Activated CD4-positive, alpha-beta T cell treated with anti-CD3 and anti-CD28 coated beads, Interleukin-2, Interleukin-6, amounts not matched to agents 100 ng/mL and 50 ng/mL, durations not matched to agents 16 hours and 8 hours (primary cell): ENCODE measurements at places on chromosomes 4 and X.

DNA sequence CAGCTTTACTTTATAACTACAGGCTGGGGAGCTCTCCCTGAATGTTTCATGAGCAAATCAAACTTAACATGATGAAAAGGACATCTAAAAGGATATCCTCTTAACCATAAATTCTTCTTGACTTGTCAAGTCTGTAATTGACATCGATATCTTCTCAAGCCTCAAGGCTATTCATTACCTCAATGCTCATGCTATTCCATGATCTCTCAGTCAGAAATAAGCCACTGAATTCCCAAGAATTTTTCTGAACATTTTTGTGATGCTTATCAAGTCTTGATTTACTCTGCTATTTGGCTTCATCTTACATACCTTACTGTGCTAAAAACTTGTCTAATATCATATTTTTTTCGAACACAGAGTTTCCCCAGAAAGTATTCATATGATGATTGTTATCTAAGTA, 433.4 kb downstream of the PDGFC start:
- no peak for DNase-seq

DNA sequence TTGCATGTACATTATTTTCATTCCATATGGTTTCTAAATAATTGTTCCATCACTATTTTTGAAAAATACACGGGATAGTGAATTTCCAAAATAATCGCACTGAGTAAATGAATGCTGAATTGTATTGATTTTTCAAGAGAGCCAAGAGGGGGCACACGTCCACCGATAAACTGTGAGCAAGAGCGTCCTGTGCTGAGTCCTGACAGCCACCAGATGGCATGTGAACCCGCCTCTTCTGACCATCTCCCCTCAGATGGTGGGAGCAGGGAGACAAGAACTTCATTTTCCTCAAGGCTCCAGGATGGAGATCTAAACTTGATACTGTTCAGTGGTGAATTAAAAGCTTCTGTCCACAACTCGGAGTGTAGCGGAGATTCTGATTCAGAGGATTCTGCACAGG, 30.6 kb upstream of the IL9R start:
- DNase-seq = peak; percentile 43

- no peak for DNase-seq
Measured at GRCh38 chrX:13215729-13216128, 104.1 kb downstream of the ATXN3L start.

GRCh38 chr4:164012396-164013027, 518.0 kb downstream of the TMA16 start:
- peak; percentile 12 for DNase-seq

DNA sequence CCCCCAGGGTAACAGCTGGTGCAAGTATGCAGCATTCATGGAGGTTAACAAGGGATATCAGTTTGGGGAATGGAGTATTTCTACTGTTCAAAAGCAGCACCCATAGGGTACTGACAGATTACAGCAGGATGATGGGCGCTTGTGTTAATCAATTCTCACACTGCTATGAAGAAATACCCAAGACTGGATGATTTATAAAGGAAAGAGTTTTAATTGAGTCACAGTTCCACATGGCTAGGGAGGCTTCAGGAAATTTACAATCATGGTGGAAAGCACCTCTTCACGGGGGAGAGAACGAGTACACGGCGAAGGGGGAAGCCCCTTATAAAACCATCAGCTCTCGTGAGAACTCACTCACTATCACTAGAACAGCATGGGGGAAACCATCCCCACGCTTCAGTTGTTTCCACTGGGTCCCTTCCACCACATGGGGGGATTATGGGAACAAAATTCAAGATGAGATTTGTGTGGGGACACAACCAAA, 64.1 kb downstream of the TNIP2 start:
- peak; percentile 33 for DNase-seq

DNA sequence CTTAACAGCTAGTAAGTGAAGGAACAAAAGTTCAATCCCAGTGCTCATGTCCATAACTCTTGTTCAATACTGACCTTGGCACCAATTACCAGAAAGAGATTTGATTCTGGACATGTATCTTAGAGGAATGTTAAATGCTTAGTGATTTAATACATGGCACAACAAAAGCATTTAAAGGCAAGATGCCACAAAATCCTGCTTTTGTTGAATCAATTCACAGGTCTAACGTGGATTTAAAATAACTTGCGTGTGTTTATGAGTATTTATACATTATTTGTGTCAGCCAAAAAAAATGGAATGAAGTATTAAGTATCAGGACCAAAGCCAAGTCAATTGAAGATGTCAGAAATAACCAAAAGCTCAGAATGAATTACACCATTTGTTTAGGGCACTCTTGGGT, 85.4 kb upstream of the GIMD1 start:
- no peak for DNase-seq

- no peak for DNase-seq
Measured at GRCh38 chrX:151724563-151725337, 8.9 kb downstream of the FATE1 start.

DNA sequence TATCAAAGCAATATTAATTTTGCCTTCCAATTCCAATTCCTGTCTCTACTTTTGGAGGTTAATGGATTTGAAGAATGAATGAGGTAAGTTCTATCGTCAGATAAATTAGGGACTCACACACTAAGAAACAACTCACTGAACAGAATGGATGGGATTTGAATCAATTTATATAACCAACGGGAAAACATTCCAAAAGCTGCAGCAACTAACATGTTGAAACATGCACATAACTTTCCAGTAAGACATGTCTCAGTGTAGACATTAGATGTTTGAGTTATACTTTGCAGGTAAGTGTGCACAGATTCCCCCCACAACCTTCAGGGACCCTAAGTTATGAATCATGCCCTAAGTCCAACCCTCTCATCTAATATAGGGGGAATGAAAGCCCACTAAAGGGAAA, 34.3 kb downstream of the TFDP3 start:
- no peak for DNase-seq

DNA sequence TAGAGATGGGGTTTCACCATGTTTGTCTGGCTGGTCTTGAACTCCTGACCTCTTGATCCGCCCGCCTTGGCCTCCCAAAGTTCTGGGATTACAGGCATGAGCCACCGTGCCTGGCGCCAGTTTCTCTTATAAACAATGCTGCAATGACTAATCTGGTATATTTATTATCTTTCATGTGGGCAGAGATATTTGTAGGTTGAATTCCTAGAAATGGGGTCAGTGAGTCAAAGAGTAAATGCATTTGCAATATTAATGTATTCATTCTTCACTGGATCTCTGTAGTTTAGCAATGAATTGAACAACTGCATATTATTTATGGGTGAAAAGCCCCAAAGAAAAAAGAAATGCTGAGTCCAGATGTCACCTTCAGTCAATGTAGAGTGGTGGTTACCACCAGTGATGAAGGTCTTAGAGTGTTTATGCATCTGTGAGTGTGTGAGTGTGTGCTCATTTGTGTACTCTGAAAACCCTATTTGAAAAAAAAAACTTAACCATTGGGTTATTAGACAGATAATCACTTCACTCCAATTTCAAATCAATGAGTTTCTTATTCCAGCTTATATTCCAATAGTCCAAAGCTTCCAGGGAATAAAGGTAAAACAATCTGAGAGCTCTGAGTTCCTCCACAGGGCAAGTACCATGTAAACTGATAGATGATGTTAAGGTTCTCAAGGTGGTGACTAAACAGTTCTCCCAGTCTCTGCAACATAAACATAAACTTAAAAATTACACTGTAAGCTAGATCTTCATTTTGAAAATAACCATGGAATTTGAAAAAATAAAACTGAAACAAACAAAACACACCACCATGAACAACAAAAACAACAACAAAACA, 22.6 kb upstream of the CD38 start:
- peak; percentile 62 for DNase-seq

- no peak for DNase-seq
Measured at GRCh38 chr4:1021386-1022050, 10.1 kb downstream of the FGFRL1 start.

GRCh38 chr4:5800496-5800895, 89.5 kb downstream of the EVC start:
- no peak for DNase-seq

DNA sequence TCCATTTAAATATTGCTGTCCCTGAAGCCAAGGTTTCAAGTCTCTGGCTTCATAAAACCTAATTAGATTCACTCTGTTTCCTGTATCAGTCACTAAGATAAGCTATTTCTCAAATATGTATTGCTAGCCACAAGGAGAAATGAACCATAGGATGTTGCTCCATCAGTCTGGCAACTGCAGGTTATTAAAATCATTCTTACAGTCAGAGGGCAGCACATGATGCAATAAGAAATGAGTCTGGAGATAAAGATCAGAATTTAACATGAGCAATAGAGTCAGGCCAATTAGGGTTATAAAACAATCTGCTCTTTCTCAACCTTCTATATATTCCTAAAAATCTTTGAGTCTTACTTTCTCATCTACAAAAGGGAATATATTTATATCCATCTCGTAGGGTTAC, 7.2 kb downstream of the PRKG2 start:
- no peak for DNase-seq

DNA sequence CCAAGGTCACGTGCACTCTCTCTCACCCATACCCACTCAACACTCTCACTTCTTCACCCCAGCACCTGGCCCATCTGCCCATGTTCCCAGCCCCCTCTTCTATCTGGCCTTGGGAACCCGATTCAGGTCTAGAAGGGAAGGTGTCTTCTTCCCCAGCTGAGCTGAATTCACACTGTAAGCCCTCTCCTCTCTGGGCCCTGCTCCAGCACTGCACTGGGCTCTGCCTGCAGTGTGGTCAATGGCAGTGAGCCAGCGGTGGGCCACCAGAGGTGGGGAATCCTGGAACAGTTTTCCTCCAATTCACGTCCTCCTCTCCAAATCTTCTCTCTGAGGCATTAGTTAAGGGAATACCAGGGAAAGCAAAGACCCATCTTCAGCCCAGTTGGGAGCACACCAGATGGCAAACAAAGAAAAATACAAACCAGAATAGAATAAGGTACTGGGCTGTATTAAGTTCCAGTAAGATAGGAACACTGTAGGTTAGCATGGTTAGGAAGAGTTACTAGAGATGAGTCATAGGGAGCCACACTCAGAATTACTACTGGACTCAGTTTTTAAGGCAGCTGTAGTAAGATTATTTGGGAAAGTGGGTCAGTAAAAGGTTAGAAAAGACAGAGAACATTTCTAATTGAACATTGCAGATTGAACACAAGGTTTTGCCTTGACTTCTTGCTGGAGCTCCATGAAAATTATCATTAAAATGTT, 5.0 kb downstream of the AWAT2 start:
- DNase-seq = no peak

GRCh38 chr4:32986236-32986635, 2266.1 kb downstream of the PCDH7 start:
- no peak for DNase-seq

DNA sequence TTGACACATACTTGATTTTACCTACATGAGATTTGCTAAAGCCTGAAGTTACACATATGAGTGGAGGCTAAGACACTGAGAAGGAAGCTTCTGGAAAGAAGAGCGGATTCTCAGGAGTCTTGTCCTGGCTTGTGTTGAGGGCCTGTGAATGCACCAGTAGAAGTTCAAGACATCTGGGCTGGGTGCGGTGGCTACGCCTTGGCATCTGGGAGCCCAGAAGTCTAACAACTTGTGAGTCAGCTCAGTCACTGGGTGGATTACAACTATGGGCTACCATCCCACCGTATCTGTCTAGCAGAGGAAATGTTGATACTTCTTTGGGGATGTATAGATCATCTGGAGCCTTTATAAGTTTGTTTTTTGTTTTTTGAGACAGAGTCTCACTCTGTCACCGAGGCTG, 375.6 kb upstream of the SMIM31 start:
- no peak for DNase-seq

GRCh38 chr4:154743683-154744340, at the start of gene LRAT:
Gene LRAT (plus strand): TSS chr4:154744000. CDS start chr4:154744327, 327 bp downstream.
- peak; percentile 48 for DNase-seq

DNA sequence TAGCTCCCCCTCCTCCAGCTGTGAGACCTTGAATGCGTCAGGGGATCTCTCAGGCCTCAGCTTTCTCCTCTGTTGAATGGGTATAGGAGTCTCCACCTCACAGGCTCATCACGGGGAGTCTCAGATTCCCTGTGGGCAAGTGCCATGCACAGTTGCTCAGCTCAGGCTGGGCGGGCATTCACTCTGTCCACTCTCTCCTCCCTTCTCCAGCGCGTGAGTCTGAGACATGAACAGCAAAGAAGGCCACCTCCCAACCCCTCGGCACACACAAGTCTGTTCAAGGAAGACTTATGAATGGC, 60.0 kb downstream of the HTRA3 start:
- DNase-seq = no peak

DNA sequence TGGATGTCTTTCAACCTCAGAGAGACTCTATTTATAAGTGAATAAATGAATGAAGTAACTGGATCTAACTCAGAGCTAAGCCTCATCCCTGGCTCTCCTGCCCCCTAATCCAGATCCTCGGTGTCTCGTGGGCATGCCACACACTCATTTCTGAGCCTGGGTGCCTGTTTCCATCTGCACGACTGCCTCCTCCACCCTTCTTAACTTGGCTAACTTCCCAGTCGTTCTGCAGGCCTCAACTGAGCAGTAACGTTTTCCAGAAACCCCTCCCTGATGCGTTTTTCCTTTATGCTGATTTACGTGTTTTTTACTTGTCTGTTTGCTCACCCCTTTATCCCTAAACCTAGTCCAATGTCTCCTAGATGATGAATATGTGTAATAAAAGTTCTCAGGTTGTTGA, 186.9 kb upstream of the HS3ST1 start:
- DNase-seq = no peak

GRCh38 chrX:77076896-77077295, 370.3 kb upstream of the FGF16 start:
- no peak for DNase-seq

GRCh38 chr4:7202411-7202810, 10.1 kb downstream of the SORCS2 start:
- no peak for DNase-seq

- no peak for DNase-seq
Measured at GRCh38 chr4:88524171-88524570, 595 bp upstream of the PYURF start.

- no peak for DNase-seq
Measured at GRCh38 chr4:8317474-8317873, 47.9 kb downstream of the HTRA3 start.

- no peak for DNase-seq
Measured at GRCh38 chrX:30196322-30196721, 19.0 kb upstream of the MAGEB2 start.

DNA sequence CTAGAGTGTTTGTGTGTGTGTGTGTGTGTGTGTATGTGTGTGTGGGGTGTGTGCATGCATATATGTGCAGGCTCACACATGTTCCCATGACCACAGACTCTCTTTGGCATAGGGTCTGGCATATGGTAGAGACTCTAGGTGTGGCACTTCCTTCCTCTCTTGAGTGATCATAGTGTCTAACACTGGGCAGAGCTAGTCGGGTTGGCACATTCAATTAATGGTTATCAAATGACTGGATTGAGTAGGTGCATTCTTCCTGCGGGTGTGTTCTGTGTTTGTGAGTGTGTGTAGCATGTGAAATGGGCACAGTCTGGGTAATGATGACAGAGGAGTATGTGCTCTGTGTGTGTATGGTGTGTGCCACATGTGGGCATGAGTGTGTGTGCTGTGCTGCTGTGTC, 106.5 kb downstream of the EFNB1 start:
- DNase-seq = no peak

GRCh38 chr4:130031858-130032257, 935.9 kb downstream of the C4orf33 start:
- DNase-seq = no peak
